Activated naive CD4-positive, alpha-beta T cell treated with anti-CD3 and anti-CD28 coated beads, Interleukin-2, amount 50 U/mL, for 16 hours (primary cell): ENCODE measurements at places on chromosomes 7 and 10.

GRCh38 chr7:29574659-29575058 lies 11.0 kb downstream of the PRR15 start:
- DNase-seq: no peak

- peak; percentile 73 for DNase-seq
Observed at GRCh38 chr10:22550732-22551131, 163.6 kb downstream of the PIP4K2A start.

DNA sequence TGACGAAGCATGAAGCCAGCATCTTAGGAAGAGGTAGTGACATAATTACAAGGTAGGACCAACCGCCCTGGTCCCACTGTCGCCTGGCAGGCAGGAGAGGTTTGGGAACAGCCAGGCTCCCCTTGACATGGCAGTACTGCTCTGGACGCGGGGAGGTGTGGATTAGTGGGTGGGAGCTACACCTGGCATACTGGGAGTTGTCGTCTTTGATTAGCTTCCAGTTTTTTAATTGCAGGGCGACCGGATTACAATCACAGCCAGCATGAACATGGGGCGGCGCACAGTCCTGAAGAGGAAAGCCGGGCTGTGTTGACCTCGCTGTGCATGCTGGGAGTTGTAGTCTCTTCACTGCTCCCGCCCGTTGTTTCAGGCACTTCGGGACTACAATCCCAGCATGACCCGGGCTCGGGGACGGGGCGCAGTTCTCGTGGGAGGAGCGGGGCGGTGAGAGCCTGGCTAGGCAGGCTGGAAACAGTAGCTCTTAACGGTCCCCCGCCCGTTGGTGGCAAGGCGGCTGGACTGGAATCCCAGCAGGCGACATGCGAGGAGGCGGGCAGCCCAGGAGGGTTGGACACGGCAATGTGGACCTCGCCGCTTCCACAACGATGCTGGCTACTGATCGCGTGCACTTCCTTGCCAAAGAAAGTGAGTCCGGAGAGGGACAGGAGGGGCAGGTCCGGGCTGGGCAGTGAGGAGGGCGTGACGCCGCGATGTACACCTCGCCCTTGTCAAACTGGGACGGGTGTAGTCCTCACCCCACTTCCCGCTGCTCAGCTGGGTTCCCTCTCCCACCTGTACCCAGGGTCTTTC lies 98.0 kb upstream of the ZNF722 start:
- peak; percentile 93 for DNase-seq

- DNase-seq: no peak
Observed at GRCh38 chr10:104834580-104834979, 193.5 kb downstream of the SORCS3 start.

GRCh38 chr7:106001886-106002285 lies 38.8 kb downstream of the CDHR3 start:
- no peak for DNase-seq

DNA sequence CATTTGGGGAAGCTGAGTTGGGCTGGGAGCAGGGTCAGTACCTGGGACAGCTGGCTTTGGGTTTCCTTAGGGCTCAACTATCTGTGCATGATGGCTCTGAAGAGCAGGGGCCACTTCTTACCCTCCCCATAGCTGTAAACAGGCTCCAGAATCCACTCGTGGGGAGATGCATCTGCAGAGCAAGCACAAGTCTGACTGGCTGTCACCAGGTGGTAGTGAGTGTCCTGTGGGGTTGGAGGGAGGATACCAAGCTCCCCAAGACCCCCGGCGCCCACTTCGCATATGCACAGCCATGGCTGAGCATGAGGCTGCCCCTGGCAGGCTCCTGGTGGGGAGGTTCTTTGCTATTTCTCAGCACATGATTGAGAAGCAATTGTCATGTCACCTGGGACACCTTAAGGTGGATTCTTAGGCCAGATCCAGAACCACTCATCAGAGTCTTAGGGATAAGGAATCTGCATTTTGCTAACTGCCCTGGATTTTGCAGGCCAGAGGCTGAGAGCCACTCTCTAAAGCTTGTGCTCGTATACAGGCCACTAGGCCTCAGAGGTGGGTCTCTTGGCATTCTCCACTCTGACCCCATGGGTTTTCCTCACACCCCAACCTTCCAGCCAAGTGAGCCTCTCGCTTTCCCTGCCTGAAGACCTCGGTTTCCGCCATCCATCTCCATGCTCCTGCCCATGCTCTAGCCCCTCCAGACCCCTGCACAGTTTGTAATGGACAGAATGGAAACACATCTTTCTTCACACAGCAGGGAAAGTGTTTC lies 53.7 kb downstream of the ADCY1 start:
- DNase-seq: no peak

DNA sequence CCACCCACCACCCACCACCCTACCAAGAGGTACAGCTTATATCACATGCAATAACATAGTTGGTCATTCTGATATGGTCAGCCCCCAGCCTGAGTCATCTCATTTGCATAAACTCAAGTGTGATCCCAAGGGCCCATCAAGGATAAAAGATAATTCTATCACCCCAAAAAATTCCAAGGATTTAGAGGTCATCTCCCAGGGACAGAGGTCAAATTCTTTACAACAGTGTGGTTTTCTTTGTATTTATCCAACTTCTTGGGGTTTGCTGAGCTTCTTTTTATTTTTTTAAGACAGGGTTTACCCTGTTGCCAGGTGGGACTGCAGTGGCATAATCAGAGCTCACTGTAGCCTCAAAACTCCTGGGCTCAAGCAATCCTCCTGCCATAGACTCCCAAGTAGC lies 9.4 kb upstream of the GTPBP10 start:
- DNase-seq: no peak

- no peak for DNase-seq
Observed at GRCh38 chr10:17122726-17123661, 6.6 kb downstream of the CUBN start.

- DNase-seq: no peak
Observed at GRCh38 chr10:13528123-13528874, 515 bp downstream of the BEND7 start.

GRCh38 chr10:120684226-120684625 lies 166.9 kb upstream of the WDR11 start:
- DNase-seq: no peak

DNA sequence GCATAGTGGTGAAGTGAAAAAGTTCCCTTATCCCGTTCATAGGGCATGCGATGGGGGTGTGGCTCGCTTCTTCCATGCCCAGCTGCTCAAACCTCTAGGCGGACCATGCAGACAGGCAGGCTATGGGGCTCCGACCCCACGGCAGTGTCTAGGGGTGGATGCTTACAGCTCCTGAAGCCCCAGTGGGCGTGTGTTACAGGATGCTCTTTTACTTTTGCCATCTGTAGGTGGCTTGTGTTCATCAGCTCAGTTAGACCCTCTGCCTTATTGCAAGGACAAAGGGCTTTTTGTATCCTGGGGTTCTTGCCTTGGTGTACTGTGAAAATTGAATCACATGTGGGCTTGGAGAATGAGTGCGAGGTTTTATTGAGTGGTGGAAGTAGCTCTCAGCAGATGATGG lies at the start of gene MYL10:
Gene MYL10, minus strand, starts transcription at position 126 of the 400 bp plus-strand sequence. CDS start 178 bp downstream, outside the sequence.
- no peak for DNase-seq

- DNase-seq: no peak
Observed at GRCh38 chr10:101310529-101311184, 43.3 kb upstream of the BTRC start.

DNA sequence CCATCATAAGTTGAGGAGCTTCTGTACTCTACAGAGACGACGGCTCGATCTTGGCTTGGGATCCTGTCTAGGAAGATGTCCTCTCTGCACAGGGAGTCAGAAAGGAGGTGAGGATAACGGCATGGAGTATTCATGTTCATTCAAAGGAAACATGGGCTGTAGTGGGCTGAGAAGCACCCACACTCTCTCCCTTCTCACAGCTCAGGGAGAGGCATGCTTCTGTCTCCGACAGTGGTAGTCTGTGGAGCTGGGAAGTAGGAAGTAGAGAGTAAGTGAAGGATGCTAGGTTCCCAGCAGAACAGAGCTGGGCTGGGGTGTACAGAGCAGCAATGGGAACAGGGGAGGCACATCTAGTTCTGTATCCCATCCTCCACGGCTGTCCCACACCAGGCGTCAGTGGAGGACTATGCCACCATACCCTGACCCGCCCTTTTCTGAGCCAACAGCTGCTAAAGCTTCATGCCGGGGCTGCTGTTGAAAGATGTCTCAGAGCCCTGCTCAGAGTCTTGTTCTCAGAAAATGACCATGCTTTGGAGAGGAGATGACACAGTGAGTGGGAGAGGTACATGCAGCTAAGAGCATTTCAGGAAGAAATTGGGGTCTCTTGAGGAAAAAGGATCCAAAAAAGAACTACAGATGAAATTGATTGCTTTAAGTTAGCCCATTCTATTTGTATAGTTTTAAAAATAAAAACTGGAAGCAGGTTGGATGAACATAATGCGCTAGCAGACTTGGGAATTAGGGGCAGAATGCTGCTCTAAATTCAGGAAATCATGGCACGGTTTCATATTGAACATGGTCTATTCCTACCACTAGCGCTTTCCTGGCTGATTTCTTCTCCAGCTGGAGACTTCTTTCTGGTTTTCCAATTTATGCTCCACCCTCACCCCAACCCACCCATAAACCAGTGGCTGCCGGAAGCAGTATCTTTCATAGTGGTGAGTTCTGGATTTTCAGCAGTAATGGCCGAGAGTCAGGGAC lies 138.6 kb downstream of the CHN2 start:
- DNase-seq: no peak
